ACHN (cell line): ENCODE measurements at places on chromosomes 5 and 9.

DNA sequence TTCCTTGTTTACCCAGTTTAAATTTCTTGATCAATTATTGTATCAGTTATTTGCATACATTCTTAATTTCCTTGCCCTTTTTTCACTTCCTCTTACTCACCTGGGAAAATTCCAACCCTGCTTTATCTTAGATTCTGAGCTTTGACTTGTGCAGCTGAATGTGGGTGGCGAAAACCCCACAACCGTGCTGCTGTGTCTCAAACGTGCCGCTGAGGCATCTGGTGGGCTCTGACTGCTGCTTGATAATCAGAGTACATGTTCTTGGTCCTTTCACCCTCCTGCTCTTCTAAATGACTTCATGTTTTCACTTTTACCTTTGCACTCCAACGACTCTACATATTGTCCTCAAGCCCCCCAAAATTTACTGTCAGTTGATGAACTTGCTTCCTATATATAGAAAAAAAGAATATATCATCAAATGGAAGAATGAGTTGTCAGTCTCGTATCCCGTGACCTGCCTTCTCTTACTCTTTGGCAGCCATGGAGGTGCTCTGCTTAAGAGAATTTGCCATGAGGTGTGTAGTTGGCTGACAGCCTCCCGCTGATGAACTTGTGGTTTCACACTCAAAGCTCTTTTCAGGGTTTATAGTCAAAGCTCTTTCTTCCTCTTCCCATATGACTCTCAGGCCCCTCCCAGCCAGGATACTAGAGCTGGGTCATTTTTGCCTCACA is 14.0 kb upstream of the JAK2 start:
- no peak for DNase-seq

- peak; percentile 29 for DNase-seq
Measured at GRCh38 chr9:99824378-99825171, 2.9 kb downstream of the NR4A3 start.

- peak; percentile 37 for DNase-seq
Measured at GRCh38 chr5:103120607-103121200, 603 bp downstream of the PPIP5K2 start.

GRCh38 chr5:107426872-107427271 is 243.9 kb downstream of the EFNA5 start:
- DNase-seq, result no peak

DNA sequence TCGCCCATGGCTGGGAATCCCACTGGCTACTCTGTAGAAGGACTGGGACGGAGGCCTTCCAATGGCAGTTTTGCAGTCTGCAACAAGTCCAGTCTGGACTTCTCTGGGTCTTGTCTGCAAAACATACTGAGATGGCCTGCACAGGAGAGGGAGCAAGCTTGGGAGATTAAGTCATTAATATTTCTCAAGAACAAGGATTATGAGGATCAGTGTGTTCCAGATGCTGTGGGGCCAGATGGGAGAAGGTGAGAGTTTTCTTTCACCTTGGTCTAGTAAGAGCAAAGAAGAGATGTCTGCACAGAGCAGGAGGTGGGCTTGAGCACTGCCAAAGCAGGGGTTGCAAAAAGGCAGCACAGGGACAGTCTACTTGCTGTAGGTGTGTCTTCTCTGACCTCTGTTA is at the start of gene PDE6A:
TSS of gene PDE6A (minus strand) at position 128 of the 400 bp plus-strand sequence. CDS start at position 8, 120 bp downstream.
- DNase-seq, result no peak

DNA sequence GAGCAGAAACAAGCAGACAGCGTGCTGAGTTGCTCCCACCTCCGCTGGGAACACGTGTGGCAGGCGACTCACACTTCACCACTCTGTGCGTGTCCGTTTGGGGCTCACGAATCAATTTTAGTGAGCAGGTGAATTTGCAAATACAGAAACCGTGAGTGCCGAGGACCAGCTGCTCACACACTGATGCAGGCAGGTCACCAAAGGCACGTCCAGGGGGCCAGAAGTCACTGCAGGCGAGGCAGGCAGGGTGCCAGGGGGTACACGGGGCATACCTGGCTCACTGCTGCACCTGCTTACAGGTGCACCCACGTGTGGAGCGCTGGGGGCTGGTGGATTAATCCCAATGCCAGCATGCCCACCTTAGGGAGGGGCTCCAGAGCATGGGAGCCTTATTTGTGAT is 68.8 kb downstream of the ZNF354C start:
- no peak for DNase-seq

GRCh38 chr5:128358826-128359225 is 179.2 kb downstream of the FBN2 start:
- no peak for DNase-seq

DNA sequence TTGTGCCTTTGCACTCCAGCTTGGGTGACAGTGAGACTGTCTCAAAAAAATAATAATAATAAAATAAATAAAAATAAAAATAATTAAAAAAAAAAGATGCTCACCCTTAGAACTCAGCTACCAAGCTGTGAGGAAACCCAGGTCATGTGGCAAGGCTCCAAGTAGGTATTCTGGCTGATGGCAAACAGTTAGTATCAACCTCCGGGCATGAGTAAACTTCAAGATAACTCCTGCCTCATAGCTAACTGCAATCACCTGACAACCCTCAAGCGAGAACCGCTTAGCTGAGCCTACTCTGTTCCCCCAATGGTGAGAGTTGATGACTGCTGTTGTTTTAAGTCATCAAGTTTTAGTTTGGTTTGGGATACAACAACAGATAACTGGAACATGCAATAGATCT is 6.1 kb upstream of the SLC44A1 start:
- no peak for DNase-seq

DNA sequence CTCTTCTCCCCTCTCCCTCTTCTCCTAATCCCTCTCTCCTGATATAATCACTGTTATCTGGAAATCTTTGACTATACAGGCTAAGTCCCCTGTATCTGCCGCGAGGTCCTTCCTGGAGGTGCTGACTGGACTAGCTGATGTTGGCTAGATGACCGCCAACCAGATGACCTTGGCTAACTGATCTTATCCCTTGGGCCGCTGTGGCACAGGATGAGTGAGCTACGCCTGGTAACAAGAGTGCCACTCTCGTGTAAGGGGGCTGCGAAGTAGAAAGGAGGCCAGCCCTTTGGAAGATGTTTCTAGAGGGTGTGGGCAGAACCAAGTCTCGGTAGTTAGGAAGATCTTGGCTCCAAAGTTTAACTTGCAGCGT is 345 bp upstream of the PRRC1 start:
- DNase-seq, result no peak

DNA sequence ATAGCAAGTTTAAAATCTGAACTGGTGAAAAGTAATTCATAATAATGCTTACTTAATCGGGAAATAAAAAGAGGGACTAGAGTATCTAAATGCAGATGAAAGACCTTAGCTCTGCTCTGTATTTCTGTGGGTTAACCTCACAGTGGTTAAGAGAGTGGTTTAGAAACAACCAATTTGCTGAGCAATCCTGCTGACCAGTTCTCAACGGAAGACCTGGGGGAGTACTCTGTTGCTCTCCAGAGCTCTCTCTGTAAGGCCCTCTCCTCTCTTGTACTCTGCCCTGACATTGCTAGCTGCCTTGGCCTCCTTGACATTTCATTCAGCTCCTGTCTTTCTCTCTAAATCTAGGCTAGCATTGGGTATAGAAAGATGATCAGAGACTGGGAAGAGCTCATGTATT is 1186.6 kb upstream of the SEMA6A start:
- no peak for DNase-seq

DNA sequence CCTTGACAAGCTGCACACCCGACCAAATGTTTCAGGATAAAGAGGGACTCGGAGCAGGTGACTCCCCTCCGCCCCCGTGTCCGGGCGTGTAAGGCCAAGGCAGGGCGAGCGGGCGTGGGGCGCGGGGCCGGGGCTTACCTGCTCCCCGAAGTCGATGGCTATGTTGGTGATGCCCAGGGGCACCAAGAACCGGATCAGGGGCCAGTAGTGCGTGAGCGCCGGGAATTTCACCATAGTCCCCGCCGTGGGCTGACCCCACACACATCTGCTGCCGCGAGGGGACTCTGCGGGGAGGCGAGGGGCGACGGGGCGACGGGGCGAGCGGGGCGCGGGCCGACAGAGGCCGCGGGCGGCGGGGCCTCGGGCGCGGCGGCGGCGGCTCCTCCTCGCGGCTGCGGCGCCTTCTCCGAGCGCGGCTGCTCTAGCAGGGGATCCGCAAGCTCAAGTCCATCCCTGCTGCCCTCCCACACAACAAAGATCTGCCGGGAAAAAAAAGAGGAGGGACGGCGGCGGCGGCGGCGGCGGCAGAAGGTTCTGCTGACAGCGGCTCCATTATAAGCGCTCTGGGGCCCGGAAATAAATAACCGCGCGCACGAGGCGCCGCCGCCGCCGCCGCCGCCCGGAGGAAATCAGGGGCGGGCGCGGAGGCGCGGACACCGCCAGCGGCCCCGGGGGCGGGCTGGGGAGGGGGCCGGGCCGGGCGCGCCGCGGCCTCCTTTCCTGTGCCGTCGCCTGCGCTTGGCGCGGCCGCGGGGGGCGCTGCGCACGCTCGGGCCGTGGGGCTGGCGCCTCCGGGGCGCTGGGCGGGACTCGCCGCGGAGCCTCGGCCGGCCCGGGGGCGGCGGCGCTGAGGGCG is at the start of gene ANKH:
TSS of gene ANKH (minus strand) at position 565 of the 856 bp plus-strand sequence. CDS start at position 234, 331 bp downstream.
- DNase-seq, result peak; percentile 79

GRCh38 chr5:61267116-61267515 is 64.9 kb upstream of the ZSWIM6 start:
- no peak for DNase-seq

GRCh38 chr5:157431544-157432200 is 28.3 kb upstream of the NIPAL4 start:
- peak; percentile 63 for DNase-seq

GRCh38 chr9:136930014-136930413 is 14.5 kb downstream of the FBXW5 start:
- DNase-seq, result no peak

GRCh38 chr5:90097082-90097477 is 312.5 kb downstream of the CETN3 start:
- no peak for DNase-seq

- no peak for DNase-seq
Measured at GRCh38 chr5:74182603-74183002, 457.9 kb downstream of the ENC1 start.

DNA sequence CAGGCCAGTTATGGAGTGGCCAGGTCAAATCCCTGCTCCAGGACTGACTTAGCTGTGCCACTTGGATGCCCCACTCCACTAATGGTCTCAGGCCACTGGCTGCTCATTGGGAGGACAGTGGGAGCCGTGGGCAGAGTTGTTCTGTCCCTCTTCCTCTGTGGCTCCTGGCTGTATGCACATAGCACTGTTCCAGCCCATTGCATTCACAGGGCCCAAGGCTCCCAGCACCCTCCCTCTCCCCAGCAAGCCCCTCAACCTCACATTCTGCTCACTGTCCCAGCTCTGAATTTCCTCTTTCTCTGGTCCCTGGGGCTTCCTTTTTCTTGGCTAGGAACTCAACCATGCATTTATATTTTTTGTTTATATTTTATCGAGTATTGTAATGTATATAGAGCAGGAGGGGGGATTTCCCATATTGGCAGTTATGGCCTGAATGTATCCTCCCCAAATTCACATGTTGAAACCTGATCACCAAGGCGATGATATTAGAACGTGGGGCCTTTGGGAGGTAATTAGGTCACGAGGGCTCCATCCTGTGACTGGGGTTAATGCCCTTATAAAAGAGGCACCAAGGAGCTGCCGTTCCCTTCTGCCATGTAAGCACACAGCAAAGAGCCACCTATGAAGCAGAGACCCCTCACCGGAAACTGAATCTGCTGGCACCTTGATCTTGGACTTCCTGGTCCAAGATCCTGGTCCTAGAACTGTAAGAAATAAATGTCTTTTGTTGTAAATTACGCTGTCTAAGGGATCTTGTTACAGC is 17.0 kb upstream of the MVB12B start:
- no peak for DNase-seq
